ENCODE measurements at places on chromosomes 5 and 9.
A peak's percentile ranks its signal among the peaks of the same experiment; 100 is the strongest.

- no peak for DNase-seq
These were observed 125.7 kb upstream of the SMIM23 start for GRCh38 chr5:171659896-171660295.

- no peak for DNase-seq
These were observed 233.1 kb upstream of the IRX1 start for GRCh38 chr5:3362606-3362910.

- DNase-seq: no peak
These were observed 65.0 kb upstream of the ABL1 start for GRCh38 chr9:130770093-130770492.

- peak; percentile 1 for DNase-seq
These were observed 24.3 kb downstream of the BOD1 start for GRCh38 chr5:173592050-173592669.

- no peak for DNase-seq
These were observed 7.4 kb upstream of the CDC42SE2 start for GRCh38 chr5:131256507-131256823.

GRCh38 chr5:139684881-139685749 lies 37.0 kb downstream of the CXXC5 start:
- DNase-seq: no peak

GRCh38 chr5:29662876-29663275 lies 1530.6 kb upstream of the CDH6 start:
- DNase-seq: peak; percentile 20

GRCh38 chr9:78668148-78668832 lies 371.4 kb downstream of the PSAT1 start:
- no peak for DNase-seq

DNA sequence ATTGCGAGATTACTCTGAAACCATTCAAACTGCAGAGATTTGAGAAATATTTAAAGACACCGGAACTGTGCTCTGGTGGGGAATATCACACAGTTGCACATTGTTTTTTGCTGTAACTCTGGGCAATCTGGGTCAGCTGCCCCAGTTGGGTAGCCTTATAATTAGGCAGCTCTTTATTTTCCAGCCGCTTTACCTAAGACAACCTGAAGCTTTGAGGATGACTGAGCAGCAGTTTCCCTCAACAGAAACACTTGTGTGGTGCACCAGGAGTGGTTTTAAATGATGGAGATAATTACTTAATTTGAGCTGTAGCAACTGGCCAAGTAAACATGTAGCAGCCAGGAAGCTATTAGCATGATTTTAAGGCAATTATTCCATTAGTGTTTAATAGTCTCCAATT lies 2.9 kb downstream of the PLCXD3 start:
- DNase-seq: peak; percentile 61

DNA sequence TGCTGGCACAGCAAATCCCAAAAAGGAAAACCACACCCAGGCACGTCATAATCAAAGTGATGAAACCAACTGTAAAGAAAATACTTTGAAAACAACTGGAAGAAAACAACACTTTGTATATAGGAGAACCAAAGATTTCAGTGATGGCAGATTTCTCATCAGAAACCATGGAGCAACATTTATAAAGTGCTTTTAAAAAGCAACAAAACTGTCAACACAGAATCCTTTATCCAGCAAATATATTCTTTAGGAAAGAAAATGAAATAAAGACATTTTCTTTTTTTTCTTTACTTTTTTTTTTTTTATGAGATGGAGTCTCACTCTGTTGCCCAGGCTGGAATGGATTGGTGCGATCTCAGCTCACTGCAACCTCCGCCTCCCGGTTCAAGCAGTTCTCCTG lies 5.3 kb upstream of the FAM151B start:
- DNase-seq: no peak

- no peak for DNase-seq
These were observed 6.1 kb downstream of the SLCO4C1 start for GRCh38 chr5:102290004-102290403.

DNA sequence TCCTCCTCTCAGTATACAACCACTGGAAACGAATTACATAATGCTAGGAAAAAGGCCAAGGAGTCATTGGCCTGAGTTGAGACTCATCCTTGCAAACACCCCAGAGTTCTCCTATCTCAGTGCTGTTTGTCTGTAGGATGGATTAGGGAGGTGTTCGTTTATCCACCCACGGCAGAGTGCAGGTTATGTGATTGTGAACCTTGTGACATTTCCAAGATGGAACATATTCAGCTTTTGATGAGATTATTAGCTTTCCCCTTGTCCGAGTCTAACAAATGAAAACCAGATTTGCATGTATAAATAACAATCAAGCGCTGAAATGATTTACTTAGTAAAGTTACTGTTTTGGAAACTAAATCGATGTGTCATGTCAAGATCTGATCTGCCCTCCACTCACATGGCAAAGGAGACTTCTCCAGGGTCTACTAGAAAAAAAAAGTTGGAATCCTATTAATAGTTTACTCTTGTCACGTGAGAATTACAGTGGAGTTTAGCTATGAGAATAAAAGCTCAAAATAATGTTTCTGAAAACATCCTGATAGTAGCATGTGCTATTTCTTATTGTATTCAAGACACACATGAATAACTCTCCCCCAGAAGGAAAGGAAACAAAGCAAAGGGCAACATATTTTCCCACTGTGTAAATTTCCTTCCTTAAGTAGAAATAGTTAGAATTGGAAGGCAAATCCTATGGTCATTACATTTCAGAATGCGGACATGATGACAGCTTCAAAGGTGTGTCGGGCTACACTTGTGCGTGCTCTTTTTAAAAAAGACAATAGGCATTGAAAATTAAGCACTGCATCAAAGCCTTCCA lies 600.4 kb downstream of the EBF1 start:
- no peak for DNase-seq

- no peak for DNase-seq
These were observed 1775.7 kb upstream of the C9orf72 start for GRCh38 chr9:29348999-29349398.

- DNase-seq: no peak
These were observed 95.7 kb upstream of the SHB start for GRCh38 chr9:38164659-38165221.

DNA sequence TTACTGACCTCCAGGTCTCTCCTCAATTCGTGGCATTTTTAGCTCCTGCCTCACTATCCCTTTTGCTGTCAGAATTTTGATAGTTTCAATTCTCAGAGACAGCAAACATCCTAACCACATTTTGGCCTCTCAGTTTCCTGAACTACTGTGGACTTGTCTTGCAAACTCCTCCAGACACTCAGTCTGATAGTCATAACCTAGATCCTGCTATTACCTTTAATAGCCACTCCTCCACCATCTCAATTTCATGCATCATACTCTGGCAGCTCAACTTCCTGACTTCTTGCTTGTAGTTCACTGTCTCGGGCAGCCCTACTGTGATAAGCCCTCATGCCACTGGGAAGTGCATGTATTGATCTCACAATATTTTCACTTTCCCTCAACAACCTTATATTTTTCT lies 481.8 kb upstream of the CDH18 start:
- no peak for DNase-seq

GRCh38 chr9:108053555-108054061 lies 564.0 kb upstream of the KLF4 start:
- peak; percentile 70 for DNase-seq

DNA sequence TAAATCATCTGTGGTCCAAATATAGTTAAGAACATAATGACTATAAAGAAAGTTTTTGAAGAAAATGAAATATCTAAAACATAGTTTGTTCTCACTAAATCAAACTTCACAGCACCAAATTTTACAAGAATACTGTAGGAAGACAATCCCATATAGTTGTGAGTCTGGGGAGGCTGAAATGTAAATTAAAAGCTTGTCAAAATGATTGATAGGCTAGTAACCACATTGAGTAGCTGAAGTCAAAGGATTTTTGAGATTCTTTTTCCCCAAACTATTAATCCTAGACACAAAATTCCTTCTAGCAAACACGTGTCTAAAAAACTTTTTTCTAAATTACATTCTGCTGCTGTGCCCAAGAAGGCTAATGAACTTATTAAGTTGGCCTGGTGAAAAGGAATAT lies 13.0 kb downstream of the BHMT start:
- no peak for DNase-seq

DNA sequence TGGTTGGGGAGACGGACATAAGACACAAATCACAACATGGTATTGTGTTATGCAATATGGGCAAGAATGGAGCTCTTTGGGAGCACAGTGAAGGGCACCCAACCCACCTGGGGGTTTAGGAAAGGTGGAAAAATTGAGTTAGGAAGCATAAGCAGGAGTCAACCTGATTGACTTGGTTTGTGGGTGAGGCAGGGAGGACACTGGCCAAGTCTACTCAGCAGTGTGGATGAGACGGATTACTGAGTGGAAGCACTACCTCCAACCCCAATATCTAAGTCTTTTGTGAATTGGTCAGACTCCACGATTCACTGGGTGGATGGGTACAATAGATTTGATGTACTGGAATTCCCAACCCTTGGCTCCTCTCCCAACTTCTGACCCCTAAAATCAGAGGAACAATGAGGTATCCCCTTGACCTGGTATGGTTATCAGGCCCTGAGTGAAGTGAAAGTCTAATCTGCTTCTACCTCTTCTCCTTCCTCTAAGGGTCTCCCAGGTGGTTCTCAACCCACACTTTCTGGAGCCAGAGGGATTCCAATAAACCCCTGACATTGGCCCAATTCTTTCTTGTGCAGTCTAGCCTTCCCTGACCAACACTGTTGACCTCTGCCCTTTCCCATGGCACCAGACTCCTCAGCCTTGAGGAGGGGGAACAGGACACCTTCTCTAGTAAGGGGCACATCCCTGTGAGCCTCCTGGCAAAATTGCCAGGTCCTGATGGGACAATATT lies 5.2 kb downstream of the EGR1 start:
- DNase-seq: no peak

- no peak for DNase-seq
These were observed 52.5 kb downstream of the AOPEP start for GRCh38 chr9:94779031-94779430.

- no peak for DNase-seq
These were observed 69.0 kb downstream of the SPRY4 start for GRCh38 chr5:142255831-142256230.

DNA sequence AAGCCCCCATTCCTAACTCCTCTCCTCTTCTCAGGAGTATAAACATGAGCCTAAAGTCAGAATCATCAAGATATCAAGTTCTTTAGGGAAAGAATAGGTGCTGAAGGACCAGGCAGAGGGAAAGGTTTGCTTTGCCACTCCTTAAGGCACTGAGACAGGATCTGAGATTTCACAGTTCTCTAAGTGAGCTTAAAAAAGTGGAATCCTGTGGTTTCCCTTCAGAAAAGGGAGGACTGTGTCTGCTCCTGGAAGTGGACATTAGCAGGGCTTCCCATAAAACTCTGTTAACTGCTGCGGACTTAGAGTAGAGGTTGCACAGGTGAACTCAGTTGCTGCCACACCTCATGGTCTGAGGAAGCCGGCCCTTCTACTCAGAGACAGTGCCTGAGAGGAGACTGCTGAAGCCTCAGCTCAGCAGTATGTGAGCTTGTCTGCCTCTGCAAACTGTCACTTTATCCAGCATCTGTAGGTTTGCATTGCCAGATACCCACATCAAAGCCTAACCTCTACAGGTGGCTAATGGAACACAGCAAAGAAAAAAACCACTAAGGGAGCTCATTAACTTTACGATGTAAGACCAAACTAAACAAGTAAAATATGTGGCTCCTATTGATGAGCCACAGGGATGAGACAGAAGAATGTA lies 42.9 kb downstream of the RIC1 start:
- no peak for DNase-seq

- no peak for DNase-seq
These were observed 473.4 kb upstream of the PAPPA start for GRCh38 chr9:115680231-115680630.

DNA sequence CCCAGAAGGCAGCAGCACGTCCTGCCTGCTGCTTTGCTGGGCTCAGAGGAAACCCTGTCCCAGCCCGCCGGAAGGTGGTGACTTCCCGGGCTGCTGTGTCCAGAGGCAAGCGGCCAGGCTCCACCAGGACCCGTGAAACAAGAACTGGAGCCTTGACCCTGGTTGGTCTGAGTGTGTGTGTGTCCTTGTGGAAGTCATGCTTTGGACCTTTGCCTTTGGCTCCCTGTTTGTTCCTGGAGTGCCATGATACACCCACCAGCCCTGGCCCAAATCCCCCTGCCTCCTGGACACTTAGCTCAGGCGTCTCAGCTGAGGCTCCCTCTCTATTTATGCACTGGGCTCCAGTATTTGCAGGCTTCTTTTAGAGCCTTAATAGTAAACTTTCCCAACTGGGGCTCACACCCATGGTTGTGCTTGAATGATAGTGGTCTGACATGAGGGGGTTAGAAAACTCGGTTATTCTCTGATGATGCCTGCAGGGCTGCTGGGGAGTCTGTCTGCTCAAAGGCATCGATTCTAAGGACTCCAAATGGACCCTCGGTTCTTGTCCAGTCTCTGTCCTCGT lies 72.2 kb downstream of the C9orf50 start:
- DNase-seq: no peak

- DNase-seq: no peak
These were observed 142.6 kb downstream of the MRPS30 start for GRCh38 chr5:44951371-44951770.

DNA sequence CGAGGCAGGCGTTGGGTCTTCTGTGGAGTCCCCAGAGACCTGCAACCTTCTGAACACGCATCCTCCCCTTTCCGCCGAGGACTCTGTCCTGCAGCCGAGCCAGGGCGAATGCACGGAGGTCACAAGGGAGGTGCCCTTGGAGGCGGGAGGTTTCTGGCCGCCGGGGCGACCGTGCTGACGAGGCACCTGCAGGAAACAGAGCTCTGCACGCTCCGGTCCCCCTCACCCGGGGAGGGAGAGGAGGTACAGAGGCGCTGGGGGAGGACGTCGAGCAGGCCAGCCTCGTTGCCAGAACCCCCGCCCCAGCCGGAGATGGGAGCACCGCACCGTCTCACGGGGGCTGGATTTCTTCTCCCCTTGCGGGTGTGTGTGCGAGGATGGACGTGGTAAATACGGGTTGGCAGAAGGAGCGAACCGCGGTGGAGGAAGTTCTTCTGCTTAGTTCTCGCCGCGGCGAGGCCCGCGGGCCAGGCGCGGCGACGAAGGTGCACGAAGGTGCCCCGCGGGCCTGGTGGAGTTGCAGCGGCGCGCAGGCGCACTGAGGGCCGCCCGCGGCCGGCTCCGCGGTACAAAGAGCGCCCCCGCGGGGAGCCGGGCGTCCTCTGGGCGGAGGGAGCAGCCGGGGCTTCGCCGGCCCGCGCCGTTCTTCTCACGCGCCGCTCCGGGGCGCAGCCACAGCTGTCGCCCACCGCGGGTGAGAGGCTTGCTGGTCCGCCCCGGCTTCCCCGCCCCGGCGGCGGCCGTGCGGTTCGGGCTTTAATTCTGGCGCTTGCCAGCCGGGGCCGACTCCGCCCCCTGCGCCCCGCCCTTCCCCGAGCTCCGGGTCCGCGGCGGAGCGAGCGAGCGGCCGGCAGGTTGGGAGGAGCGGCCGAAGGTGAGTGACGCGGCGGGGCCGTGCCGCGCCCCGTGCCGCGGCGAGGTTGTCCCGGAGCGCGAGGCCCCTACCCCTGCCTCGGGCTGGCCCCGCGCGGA lies 289.5 kb downstream of the DOCK8 start:
- peak; percentile 86 for DNase-seq

GRCh38 chr5:120098902-120099535 lies 365.1 kb upstream of the PRR16 start:
- no peak for DNase-seq

Data from NCI-H1417 (cell line).